Type B pancreatic cell (in vitro differentiated cells): ENCODE measurements at places on chromosomes 5 and 9. TPM values are rescaled to one million over a fixed set of nuclear protein-coding genes. Genes with fewer than 3 reads are reported as not detected.

- no peak for DNase-seq
Measured at GRCh38 chr5:122835681-122836080, 9.7 kb upstream of the SNX24 start.

GRCh38 chr5:40826489-40827187 lies 8.4 kb downstream of the RPL37 start:
- DNase-seq: no peak

GRCh38 chr9:91856419-91856818 lies 93.6 kb downstream of the ROR2 start:
- DNase-seq: no peak

Gene PHYHD1
- 10.0 and 14.3 TPM in 2 replicates for total RNA-seq

Gene PRDM9
- not detected in 2 replicates for total RNA-seq

Gene PCDHGA6
- 0.41 and 0.86 TPM in 2 replicates for total RNA-seq

DNA sequence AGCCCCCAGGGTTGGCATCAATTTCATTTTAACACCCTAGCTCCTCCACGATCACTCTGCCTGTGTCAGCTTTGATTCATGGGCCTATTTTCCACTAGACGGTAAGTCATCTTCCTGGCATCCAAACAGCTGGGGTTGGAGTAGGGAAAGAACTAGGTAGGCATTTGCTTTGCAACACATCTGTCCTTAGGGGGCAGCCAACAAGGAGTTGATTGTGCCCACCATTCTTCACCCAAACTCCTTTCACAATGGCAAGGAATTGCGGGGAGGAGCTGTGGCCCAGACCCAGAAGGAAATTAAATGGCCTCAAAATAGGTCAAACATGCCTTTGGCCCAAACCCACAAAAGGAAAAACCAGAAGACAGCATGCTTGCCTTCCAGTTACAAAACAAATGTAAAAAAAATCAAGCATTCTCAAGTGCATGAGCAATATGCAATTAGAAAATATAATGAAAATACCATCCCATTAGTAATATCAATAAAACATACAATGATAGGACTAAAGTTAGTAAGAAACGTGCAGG lies 71.8 kb downstream of the NRG2 start:
- no peak for DNase-seq
